AG08395 (cell line): ENCODE measurements at places on chromosomes 16 and 17.

DNA sequence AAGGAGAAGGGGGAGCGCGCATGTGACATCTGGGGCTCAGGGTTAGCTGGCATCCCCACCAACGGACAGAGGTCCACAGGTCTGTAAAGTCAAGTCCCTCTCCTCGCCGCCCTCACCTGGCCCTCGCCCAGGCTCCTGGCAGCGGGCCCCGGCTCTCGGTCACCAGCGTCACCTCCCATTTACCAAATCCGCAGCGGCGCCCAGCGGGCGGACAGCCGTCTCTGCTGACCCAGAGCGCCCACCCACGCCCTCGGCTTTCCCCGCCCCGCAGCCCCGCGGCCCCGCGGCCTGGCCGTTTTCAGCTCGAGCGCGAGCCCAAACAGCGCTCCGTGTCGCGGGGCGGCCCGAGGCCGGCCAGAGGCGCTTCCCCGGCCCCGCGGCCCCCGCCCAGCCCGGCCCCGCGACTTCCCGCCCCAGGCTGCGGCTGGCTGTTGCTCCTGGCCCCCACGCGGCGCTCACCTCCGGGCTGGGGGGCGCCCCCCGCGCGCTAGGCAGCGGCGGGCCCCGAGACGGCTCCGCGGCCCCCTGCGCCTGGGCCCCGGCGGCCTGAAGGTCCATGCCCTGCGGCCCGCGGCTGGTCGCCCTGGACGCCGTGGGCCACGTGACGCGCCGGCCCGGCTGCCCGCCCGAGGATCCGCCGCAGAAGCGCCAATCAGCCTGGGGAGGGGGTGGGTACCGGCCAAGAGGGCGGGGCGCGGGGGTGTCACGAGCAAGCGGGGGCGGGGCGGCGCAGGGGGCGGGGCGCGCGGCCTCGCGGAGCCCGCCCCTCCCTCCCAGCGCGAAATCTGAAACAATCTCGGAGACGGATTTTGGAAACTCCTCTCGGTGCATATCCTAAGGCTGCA lies at the start of gene COPRS:
COPRS (minus strand) TSS at position 603 of the 845 bp plus-strand sequence; CDS start at position 558, 45 bp downstream.
- DNase-seq, result peak; percentile 98

DNA sequence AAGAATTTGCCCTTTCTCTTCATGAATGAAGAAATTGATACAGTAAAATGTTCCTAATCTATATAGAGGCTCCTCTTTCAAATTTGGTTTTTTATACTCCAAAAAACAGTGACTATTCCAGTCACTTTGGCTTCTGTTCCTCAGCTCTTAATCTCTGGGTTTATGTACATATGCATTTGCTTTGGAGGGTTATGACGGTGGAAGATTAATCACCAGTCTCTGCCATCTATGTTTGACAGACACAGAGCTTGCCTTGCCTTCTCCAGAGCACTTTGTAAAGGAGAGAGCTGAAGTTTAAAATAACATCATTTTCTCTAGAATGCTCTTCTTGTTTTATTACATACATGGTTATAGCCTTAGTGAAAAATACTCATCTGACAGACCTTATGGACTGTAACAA lies 99.3 kb downstream of the NLK start:
- DNase-seq, result no peak

GRCh38 chr17:10058921-10059683 lies 139.3 kb downstream of the GAS7 start:
- DNase-seq, result no peak

GRCh38 chr17:82878527-82878926 lies 38.7 kb upstream of the ZNF750 start:
- no peak for DNase-seq
